ENCODE measurements at places on chromosomes 13 and 19. TPM values are rescaled to one million over a fixed set of nuclear protein-coding genes. Genes with fewer than 3 reads are reported as not detected.

- DNase-seq: no peak
- H3K4me3 ChIP-seq: no peak overlapping the region
- no peaks in the 10 kb centered on the region for H3K27me3 ChIP-seq
- no peaks in the 10 kb centered on the region for H3K36me3 ChIP-seq
- no peaks in the 10 kb centered on the region for H3K4me1 ChIP-seq
- H3K27ac ChIP-seq: no peak overlapping the region
Observed at GRCh38 chr13:86689911-86690310, 890.7 kb upstream of the SLITRK6 start.

DNA sequence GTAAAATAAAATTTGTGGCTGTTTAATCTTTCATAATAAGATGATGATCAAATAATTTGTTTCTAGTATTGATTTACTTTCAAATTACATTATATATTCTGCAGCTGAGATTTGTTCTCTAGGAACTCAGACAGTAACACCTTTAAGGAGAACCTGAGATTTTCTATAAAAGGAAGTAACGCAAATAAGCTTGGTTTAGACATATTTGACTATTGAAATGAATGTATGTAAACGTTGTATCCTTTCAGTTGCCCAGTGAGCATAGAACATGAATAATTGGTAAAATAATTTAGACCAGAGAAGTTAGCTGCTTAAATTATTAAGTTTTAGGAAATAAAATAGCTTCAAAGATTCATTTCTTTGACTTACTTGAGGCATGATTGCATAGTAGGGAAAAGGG is 3.1 kb downstream of the CDK8 start:
- H3K27me3 ChIP-seq: no peaks in the 10 kb centered on the region
- no peak for DNase-seq
- no peak overlapping the region for H3K27ac ChIP-seq
- H3K4me1 ChIP-seq: peaks cover 10% of the 10 kb centered on the region

- H3K36me3 ChIP-seq: no peaks in the 10 kb centered on the region
- H3K4me1 ChIP-seq: no peaks in the 10 kb centered on the region
- DNase-seq: no peak
- H3K27me3 ChIP-seq: no peaks in the 10 kb centered on the region
Observed at GRCh38 chr13:113598081-113598410, 13.5 kb downstream of the TFDP1 start.

DNA sequence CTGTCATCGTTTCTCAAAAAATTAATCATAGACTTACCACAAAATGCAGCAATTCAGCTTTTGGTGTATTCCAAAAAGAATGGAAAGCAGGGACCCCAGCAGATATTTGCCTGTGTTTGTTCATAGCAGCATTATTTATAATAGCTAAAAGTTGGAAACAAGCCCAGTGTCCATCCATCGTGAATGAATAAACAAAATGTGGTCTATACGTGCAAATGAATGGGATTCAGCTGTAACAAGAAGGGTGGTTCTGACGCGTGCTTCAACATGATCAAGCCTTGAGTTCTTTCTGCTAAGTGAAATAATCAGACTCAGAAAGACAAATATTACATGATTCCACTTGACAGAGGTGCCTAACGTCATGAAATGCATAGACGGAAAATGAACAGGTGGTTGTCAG is 36.4 kb downstream of the PSG11 start:
- H3K36me3 ChIP-seq: no peaks in the 10 kb centered on the region
- no peak overlapping the region for H3K4me3 ChIP-seq
- no peaks in the 10 kb centered on the region for H3K4me1 ChIP-seq
- DNase-seq: no peak
- H3K27ac ChIP-seq: no peak overlapping the region

GRCh38 chr13:26327940-26328725 is 74.2 kb downstream of the CDK8 start:
- no peak for DNase-seq
- H3K27me3 ChIP-seq: no peaks in the 10 kb centered on the region
- no peak overlapping the region for H3K4me3 ChIP-seq
- no peak overlapping the region for H3K27ac ChIP-seq
- no peaks in the 10 kb centered on the region for H3K36me3 ChIP-seq

- no peak for DNase-seq
- H3K4me3 ChIP-seq: no peak overlapping the region
- H3K27me3 ChIP-seq: no peaks in the 10 kb centered on the region
- no peak overlapping the region for H3K27ac ChIP-seq
Observed at GRCh38 chr13:34808649-34809048, 133.4 kb upstream of the NBEA start.

DNA sequence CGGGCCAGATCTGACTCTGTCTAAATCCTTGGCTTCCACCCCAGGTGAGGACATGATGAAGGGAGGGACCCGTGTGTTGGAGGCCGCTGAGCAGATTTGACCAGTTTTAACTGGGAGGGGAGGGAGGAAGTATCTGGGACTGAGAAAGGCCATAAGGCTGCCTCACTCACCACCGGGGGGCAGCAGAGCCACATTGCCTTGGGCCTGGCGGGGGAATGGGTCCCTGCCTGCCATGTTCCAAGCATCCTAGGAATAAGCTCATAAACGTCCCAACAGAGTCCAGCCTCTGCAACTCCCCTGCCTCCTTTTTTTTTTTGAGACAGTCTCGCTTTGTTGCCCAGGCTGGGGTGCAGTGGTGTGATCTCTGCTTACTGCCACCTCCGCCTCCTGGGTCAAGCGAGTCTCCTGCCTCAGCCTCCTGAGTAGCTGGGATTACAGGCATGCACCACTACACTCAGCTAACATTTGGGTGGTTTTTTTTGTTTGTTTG is 15.5 kb downstream of the MAST3 start:
- H3K4me1 ChIP-seq: peaks cover 18% of the 10 kb centered on the region
- H3K4me3 ChIP-seq: no peak overlapping the region
- no peaks in the 10 kb centered on the region for H3K36me3 ChIP-seq
- H3K27ac ChIP-seq: no peak overlapping the region

DNA sequence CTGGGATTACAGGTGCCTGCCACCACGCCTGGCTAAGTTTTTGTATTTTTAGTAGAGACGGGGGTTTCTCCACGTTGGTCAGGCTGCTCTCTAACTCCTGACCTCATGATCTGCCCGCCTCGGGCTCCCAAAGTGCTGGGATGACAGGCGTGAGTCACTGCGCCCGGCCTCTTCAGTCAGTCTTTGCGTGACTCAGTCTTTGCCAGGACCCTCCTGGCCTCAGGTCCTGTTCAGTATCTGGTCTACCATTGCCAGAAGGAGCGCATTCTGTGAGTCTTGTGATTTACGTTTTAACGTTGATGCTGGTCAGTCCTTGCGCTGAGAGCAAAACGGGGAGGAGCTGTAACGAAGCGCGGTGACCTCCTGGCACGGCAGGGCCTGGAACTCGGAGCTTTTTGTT is 7.6 kb upstream of the HMG20B start:
- DNase-seq: no peak
- no peaks in the 10 kb centered on the region for H3K4me1 ChIP-seq
- H3K27me3 ChIP-seq: no peaks in the 10 kb centered on the region

DNA sequence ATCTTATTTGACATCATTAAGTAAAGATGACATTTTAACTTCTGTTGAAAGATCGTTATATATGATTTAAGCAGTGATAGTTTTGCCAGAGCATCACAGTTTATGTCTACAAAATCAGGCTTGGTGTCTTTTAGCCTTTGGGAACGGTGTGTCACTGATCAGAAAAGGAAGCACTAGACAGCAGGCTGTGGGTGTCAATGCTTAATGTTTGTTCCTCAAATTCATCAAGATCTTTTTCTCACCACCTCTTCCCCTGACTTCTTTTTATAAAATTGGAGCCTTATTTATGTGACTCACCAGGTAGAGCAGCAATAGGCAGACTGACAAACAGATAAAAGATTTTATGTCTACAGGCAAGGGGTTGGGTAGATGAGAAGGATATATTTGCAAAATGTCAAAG is 1558.5 kb downstream of the EFNB2 start:
- no peaks in the 10 kb centered on the region for H3K36me3 ChIP-seq
- no peak overlapping the region for H3K4me3 ChIP-seq
- no peaks in the 10 kb centered on the region for H3K4me1 ChIP-seq
- no peak for DNase-seq
- H3K27me3 ChIP-seq: no peaks in the 10 kb centered on the region
- no peak overlapping the region for H3K27ac ChIP-seq

Gene CALR3
- not detected for total RNA-seq

Gene ZNF729
- total RNA-seq: not detected

Gene PALM3
- 9.6 TPM for total RNA-seq

Gene ARL11
- total RNA-seq: 0.38 TPM

Gene UBE2L5
- not detected for total RNA-seq

Gene CLDND2
- not detected for total RNA-seq

Gene NKG7
- 0.54 TPM for total RNA-seq

Gene CD177
- 0.59 TPM for total RNA-seq

Gene ICAM5
- total RNA-seq: 1.6 TPM

Gene LSR
- total RNA-seq: 43.5 TPM

Gene FAAP24
- total RNA-seq: 1.7 TPM

Gene PLEKHF1
- total RNA-seq: 12.1 TPM

Gene C19orf67
- total RNA-seq: not detected
